Epithelial cell of alveolus of lung (primary cell): ENCODE measurements at places on chromosomes 13 and 19. TPM values are rescaled to one million over a fixed set of nuclear protein-coding genes. Genes with fewer than 3 reads are reported as not detected.

TBC1D17 gene
- total RNA-seq = 22.5 TPM in 2 replicates

PCDH20 gene
- total RNA-seq = 0.39 and 11.4 TPM in 2 replicates

OR7C1 gene
- not detected in 2 replicates for total RNA-seq

TMEM38A gene
- 1.4 and 5.0 TPM in 2 replicates for total RNA-seq

GPR180 gene
- total RNA-seq = 8.9 and 9.2 TPM in 2 replicates

F10 gene
- total RNA-seq = 12.8 and 29.5 TPM in 2 replicates

POU2F2 gene
- total RNA-seq = 0.32 and 5.0 TPM in 2 replicates

SELENOV gene
- not detected in 2 replicates for total RNA-seq

FPR2 gene
- total RNA-seq = not detected in 2 replicates

YJEFN3 gene
- 0.26 and 2.4 TPM in 2 replicates for total RNA-seq

ZNF665 gene
- 0.65 and 3.8 TPM in 2 replicates for total RNA-seq

CPT1C gene
- total RNA-seq = 15.8 and 50.0 TPM in 2 replicates

RPS15 gene
- total RNA-seq = 2,162 and 4,639 TPM in 2 replicates
